ENCODE measurements at places on chromosomes 6 and 20.

- DNase-seq: no peak
Measured at GRCh38 chr20:11186301-11187008, 512.7 kb upstream of the JAG1 start.

DNA sequence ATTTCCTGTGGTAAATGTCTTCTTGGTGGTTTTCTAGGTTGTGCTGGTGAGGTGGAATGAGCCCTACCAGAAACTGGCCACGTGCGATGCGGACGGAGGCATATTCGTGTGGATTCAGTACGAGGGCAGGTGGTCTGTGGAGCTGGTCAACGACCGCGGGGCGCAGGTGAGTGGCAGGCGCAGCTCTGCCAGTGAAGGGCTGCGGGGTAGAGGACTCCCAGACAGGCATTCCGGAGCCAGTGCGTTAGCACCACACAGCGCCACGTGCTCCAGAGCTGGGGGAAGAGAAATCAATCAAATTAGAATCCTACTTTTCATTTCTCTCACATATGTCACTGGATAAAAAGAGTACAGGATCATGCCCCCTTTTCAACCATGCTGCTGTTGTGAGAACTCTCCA, 100.8 kb downstream of the TULP4 start:
- DNase-seq: no peak

DNA sequence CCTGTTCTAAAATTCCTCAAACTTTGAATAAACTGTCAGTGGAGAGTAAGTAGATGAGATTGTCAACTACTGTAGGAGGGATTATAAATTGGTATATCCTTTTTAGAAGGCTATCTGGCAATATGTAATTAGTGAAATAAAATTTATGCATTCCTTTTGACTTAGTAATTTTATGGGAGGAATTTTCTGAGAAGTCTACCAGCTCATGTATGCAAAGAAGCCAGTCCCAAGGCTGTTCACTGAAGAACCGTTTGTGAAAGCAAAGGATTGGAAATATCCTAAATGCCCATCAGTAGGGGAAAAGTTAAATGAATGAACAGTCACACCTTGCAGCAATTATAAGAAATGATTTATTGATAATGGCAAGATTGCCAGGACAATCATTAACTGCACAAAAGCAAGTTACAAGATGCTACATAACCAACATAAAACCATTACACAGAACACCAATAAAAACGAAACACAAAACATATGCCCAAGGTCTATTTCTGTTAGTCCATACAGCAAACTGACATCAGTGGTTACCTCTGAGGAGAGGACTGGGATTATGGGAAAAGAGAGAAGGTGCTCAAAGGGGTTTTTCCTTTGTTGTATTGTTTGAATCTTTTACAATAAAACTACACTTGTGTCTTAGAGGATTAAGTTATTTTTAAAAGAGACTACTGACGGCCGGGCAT, 4.6 kb upstream of the DSTN start:
- no peak for DNase-seq

DNA sequence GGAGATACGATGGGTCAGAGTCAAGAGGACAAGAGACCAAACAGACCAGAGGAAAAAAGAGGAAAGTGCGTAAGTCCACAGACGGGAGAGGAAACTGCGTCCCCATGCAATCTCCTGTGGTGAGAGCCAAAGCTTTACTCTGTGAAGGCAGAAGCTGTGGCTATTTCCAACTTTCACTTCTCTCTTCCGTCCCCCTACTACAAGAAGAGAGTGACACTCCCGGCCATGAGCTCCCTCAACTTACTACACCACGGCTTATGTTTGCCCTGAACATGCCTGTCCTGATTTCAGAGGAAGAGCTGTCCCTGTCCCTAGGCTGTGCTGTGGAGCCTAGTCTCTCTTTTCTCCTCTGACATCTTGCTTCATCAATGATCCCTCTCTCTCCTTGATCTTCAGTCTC, 11.5 kb upstream of the SSR1 start:
- DNase-seq: no peak

GRCh38 chr6:100846276-100846675, 34.9 kb downstream of the ASCC3 start:
- no peak for DNase-seq

GRCh38 chr6:28443112-28443773, at the start of gene ZSCAN23:
Gene ZSCAN23, minus strand, starts transcription at chr6:28443491. Its CDS starts 7,225 bp downstream, at chr6:28436266.
- DNase-seq: peak; percentile 70

- DNase-seq: peak; percentile 78
Measured at GRCh38 chr20:50186151-50186885, 4.3 kb upstream of the CEBPB start.
